SJCRH30 (cell line): ENCODE measurements at places on chromosomes 6 and 20. TPM values are rescaled to one million over a fixed set of nuclear protein-coding genes. Genes with fewer than 3 reads are reported as not detected.

The LINC00237 gene
- not detected in 2 replicates for total RNA-seq

The FOXS1 gene
- total RNA-seq: 55.5 and 69.0 TPM in 2 replicates

The CASS4 gene
- 4.9 and 5.1 TPM in 2 replicates for total RNA-seq

The NOX3 gene
- total RNA-seq: not detected in 2 replicates

The OOEP gene
- not detected in 2 replicates for total RNA-seq

The DEFB110 gene
- not detected in 2 replicates for total RNA-seq

The TNFRSF21 gene
- total RNA-seq: 23.0 and 25.1 TPM in 2 replicates

The PAK5 gene
- total RNA-seq: not detected in 2 replicates

DNA sequence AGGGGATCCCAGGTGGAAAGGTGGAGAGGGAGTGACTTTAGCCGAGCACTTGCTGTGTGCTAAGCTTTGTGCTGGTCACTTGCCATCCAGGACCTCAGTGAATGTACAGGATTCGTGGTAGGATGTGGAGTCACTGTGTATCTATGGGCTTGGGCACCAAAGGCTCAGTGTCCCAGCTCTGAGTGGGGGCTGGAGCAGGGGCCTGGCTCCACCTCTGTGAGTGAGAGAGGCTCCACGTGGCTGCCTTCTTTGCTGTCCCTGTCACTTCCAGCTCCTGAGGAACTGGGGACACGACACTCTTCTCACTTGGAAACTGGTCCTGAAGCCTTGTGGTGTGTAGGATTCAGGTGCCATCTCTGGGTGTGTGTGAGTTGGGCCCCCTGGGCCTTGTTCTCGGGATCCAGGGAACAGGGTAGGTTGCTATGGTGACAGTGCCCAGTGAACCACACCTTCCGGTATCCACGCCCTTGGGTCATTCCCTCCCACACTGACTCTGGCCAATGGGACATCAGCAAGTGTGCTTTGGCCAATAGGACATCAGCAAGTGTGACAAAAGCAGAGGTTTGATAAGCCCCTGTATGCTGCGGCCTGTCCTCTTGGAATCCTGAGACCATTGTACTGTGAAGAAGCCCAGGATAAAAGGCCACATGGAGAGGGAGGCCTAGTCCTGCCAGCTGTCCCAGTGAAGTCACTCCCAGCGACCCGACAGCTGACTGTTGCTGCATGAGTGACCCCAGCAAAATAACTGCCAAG is 87.7 kb downstream of the CDH22 start:
- peak; percentile 93 for DNase-seq

DNA sequence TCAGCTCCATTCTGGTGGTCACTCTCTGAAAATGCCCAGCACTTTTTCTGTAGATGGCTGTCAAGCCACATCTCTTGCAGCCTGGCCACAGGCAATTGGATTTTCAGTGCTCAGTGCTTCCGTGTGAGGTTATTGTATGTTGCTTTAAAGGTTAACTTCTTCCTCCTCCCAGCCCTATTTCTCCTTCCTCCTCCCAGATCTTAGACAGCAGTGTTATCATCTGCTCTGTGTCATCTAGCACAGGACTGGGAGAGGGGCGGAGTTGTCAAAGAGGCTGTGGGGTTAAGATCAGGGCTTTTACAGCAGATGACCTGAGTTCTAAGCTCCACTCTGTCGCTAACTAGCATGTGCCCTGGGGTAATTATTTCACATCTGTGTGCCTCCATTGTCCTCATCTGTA is 129.0 kb downstream of the PHACTR3 start:
- no peak for DNase-seq

DNA sequence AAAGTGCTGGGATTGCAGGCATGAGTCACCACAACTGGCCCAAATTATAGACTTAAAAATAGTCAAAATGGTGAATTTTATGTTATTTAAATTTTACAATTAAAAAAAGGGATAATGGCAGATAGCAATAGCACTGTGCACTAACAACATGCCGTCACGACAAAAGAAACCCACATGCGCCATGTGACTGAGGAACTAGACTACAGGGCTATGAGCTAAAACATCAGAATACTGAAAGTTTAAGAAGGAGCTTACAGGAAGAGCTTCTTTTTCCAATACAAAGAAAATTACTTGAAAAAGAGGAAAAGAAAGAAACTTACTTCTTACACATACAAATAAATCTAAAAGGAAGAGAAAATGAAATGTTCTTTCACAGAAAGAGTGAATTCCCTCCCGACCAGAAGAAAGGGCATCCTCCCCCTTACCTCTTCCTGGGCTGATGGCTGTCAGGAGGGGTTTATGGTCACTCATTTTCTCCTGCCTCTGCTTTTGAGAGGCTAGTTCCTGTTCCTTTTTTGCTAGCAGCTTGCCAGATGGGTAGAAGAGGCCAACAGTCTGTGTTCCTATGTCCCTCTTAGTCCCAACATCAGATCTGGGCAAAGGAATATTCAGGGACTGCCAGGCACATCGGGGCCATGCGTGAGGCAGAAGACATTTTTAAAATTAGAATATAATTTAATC is 54.5 kb downstream of the DZANK1 start:
- DNase-seq: no peak

DNA sequence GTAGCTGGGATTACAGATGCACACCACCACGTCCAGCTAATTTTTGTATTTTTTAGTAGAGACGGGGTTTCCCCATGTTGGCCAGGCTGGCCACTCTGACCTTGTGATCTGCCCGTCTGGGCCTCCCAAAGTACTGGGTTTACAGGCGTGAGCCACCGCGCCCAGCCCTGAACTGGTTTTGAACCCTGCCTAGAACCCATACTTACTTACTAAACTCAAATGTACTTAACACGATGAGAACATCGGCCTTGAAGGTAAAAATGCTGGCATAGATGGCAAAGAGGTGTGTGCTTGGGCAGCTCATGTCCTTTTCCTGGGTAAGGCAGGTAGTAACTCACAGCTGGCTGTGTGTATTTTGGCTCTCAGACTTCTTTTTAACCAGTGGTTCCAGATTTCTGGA is 3.2 kb upstream of the ARMC12 start:
- no peak for DNase-seq

GRCh38 chr6:37551867-37552266 is 52.2 kb upstream of the CCDC167 start:
- DNase-seq: no peak

- DNase-seq: peak; percentile 89
Observed at GRCh38 chr20:35303735-35304491, 11.7 kb upstream of the FAM83C start.

DNA sequence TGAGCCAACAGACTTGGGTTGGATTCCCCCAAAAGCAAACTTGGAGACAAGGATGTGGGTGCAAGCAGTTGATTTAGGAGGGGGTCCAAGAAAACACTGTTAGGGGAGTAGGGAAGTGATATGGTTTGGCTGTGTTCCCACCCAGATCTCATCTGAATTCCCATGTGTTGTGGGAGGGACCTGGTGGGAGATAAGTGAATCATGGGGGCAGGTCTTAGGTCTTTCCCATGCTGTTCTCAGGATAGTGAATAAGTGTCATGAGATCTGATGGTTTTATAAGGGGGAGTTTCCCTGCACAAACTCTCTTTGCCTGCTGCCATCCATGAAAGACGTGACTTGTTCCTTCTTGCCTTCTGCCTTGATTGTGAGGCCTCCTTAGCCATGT is 542.6 kb downstream of the DHX35 start:
- no peak for DNase-seq

DNA sequence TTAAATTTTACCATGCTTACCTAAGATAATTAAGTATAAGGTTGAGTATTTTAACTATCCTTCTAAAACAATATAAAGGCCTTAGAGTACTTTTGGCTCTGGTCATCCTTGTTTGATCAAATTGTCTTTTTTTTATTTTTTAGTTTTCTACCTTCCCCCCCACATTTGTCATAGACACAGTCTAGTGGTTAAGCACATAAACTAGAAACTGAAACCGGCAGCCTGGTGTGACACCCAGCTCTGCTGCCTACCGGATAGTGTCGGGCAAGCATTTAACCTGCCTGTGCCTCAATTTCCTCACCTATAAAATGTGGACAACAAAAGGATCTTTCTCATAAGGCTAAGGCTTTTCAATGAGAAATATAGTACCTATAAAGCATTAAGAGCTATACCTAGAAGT is 21.6 kb upstream of the TULP4 start:
- no peak for DNase-seq

DNA sequence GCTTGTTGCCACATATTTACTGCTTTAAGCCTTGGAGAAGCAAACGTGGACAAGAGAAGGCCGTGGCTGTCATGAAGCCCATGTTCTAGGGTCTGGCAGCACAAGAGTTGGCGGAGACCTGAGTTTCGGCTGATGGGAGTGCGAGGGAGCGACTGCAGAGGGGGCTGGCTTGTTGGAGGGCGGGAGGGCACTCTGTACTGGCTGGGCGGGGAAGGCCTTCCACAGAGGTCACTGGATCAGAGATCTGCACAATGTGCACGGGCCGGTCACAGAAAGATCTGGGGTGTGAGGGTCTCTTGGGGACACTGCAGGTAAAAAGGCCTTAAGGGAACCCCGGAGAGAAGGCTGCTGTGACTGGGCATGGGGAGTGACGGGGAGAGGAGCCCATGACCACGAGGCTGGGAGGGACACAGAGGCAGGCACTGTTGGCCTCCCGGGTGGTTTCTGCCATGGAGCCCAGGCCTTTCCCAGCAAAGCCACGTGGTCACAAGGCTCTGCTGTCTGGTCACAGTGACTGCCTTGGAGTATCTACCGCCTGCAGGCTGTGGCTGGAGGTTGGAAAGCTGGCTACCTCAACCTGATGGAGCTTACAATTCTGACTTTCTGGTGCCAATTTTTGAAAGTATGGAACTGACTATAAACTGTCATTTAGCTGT is 23.8 kb downstream of the FOXC1 start:
- no peak for DNase-seq

GRCh38 chr6:146613947-146614346 is 15.2 kb downstream of the ADGB start:
- no peak for DNase-seq

- no peak for DNase-seq
Observed at GRCh38 chr6:38391206-38391605, 248.5 kb downstream of the BTBD9 start.

GRCh38 chr6:132459605-132459952 is 53.3 kb downstream of the STX7 start:
- DNase-seq: no peak

DNA sequence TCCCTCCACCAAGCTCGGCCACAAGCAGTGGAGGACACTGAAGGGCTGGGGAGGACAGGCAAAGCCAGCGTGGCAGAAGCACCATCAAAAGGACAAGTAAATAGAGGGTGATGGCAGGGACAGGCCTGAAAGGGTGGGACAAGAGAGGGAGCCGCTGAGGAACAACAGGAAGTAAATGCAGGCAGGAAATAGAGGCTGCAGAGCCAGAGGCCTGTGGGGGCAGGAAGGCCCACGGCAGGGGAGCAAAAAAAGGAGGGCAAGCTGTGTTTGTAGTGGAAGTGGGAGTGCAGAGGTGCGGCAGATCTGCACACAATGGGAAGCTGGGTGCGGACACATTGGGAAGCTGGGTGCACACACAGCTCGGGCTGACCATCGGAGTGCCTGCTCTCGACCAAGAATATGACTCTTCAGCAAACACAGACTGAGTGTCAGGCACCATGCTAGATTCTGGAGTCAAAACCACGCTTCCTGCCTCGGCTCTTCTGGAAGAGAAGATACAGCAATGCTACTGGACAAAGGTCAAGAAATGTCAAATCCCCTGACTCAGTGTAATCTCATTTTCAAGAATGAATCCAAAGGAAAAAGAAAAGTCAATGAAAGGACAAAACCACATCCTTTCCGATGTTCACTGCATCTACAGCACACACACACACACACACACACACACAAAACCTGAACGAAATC is 40.4 kb upstream of the RAB22A start:
- DNase-seq: no peak

DNA sequence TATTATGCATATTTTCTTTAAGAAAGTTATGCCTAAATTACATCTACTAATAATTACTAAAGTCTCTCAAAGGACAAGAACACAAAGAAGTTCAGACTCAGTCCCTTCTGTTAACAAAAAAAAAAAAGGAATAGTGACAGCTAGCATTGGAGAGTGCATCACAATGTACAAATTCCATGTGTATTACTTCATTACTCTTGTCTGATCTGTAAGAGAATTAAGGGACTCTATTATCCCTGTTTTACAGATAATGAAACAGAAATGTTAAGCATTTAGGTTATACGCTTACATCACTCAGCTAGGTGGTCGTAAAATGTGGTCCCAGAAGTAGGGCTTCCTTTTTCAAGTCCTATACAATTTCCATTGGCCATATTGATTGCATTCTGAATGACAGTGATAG is 17.2 kb upstream of the VNN1 start:
- no peak for DNase-seq

DNA sequence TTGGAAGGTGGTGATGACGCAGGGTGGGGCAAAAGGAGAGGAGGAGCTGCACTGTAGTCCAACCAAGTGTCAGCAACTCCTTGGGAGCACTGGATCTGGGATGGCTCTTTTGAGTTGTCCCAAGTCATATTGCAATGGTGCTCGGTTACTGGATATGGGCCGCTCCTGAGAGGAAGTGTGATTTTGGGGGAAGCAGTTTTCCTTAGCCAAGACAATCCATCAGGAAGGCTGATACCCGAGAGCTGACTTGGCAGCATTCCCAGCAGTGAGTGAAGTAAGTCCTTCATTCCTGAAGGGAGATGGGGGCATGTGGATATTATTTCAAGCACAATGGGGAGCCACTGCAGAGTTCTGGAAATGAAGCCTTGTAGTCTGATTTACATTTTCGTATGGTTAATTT is 354.1 kb downstream of the RFPL4B start:
- DNase-seq: peak; percentile 97

DNA sequence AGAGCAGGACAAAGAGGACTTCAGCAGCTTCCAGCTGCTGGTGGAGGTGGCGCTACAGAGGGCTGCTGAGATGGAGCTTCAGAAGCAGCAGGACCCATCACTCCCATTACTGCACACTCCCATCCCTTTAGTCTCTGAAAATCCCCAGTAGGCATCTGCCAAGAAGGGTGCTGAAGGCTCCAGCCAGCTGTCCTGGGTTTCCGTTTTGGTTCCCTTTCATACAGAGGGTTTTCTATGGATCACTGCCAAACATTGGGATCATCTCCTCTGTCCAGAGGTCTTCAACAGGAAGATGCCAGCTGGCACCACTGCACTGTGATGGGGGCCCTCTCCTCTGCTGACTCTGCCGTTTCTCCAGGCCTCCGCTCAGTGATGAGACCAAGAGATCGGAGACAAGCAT is 14.3 kb upstream of the RAB5IF start:
- peak; percentile 96 for DNase-seq

GRCh38 chr20:44491635-44492395 is 16.1 kb downstream of the TTPAL start:
- DNase-seq: no peak

DNA sequence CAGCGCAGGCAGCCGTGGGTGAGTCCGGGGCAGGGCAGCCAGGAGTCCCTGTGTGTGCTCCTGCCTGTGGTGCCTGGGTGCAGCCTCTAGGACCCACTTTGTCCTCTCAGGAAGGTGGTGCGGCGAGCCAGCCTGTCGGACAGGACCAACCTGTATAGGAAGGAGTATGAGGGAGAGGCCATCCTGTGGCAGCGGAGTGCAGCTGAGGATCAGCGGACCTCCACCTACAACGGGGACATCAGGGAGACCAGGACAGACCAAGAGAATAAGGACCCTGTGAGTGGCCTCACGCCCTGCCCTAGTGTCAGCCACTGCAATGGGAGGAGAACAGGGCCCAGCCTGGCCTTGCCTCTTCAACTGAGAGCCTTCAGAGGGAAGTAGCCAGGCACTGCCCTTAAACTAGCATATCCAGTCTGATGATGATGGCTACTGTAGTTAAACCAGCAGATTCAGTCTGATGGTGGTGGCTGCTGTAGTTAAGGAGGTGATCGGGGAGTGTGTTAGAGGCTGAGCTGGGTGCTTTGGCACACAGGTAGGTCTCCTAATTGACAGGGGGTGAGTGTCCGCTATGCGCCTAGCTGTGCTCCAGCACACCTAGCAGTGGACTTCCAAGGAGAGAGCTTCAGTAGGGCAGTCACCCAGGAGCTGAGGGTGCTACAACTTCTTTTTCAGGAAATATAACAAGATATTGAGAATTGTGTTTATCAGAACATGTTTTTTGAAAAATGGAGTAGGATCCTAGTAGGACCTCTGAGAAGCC is 18.1 kb upstream of the FAM83D start:
- DNase-seq: no peak
